ENCODE measurements at places on chromosomes 12 and 14.
A peak's percentile ranks its signal among the peaks of the same experiment; 100 is the strongest.

DNA sequence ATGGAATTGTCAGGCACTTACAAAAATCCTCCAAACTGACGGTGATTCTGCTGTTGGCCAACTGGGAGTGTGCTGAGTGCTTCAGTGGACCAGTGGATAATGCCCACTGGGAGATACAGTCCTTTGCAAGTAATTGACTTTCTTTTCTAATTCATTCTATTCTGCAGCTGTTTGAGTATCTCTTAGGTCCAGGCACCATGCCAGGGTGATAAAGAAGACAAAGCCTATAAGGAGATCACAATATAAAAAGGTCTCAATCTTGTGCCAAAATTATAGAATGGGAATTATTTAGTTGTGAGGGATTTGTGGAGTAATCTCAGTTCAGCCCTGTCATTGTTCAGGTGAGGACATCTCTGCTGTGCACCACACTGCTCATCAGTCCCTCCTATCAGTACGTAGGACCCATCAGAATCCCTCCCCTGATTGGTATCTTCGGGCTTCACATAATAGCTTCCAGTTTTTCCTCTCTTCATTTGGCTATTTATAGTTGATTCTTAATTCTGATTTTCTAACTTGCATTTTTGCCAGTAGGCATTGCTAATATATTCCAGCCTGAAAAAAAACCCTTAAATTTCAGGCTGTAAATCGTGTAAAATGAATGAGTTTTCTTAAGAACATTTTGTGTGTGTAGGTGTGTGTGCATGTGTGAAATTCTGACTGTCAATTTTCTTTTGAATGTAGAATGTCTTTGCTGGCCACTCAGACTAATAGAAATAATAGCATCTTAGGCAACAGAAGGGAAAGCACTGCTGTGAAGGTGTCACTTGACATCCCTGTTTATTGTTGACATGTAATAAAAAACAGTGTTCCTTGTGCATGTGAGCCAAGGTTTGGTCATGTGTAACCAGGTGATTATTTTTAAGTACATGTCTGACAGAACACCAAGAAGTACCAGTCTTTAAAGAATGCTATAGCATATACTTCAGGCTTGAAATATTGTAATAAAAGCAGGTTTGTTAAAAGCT is 457.6 kb upstream of the RGS6 start:
- no peak for DNase-seq

GRCh38 chr14:67559639-67560038 is 26.5 kb downstream of the PLEKHH1 start:
- DNase-seq: no peak

GRCh38 chr12:116415408-116416108 is 138.1 kb upstream of the MED13L start:
- no peak for DNase-seq

DNA sequence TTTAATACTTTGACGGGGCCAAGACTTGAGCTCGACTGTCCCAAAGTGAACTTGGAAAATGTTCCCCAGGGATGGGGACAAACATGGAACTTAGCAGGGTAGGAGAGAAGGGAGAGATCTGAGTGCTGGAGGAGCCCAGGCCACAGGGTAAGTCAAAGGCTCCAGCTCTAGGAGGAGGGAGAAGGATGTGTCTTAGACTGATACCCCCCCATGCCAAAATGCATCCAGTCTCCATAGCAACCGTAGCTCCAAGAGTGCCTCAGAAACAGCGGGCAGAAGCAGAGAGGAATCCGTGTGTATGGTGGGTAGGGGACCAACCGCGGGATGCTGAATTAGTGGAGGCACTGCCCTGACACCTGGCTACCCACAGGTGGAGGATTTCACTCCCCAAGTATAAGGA is 845 bp upstream of the AGAP2 start:
- DNase-seq: no peak

DNA sequence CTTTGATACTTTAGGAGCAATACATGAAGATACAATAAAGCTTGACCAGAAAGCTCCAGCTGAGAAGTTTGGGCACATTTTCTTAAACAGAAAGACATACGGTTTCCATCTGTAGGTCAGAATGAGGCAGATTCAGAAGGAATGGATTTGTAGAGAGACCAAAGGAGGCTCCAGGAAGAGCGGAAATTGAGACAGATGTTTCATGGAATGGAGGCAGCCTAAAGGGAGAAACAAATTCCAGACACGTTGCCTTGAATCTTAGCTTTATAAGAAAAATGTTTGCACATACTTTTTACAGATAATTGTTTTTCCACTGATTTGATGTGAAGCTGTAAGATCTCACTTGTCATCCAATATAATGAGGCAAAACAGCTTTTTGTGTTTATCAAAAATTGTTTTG is 24.8 kb downstream of the EPYC start:
- DNase-seq: peak; percentile 51

DNA sequence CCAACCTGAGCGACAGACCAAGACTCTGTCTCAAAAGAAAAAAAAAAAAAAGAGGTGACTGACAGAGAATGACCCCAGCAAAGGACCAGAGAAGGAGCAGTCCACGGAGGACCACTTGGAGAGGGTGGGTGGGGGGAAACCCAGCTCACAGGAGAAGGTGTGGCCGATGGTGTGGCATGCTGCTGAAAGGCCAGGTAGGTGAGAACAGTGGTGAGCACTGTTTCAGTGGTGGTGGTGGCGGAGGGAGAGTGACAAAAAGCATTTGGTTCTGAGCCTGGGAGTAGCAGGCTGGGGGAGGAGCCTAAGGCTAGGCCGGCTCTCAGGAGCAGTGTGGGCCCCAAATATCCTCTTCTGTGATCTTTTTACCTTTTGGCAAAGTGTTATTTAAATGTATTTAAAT is 63.8 kb downstream of the IRF2BPL start:
- DNase-seq: no peak

- no peak for DNase-seq
Measured at GRCh38 chr12:39365364-39366001, 77.4 kb downstream of the KIF21A start.

DNA sequence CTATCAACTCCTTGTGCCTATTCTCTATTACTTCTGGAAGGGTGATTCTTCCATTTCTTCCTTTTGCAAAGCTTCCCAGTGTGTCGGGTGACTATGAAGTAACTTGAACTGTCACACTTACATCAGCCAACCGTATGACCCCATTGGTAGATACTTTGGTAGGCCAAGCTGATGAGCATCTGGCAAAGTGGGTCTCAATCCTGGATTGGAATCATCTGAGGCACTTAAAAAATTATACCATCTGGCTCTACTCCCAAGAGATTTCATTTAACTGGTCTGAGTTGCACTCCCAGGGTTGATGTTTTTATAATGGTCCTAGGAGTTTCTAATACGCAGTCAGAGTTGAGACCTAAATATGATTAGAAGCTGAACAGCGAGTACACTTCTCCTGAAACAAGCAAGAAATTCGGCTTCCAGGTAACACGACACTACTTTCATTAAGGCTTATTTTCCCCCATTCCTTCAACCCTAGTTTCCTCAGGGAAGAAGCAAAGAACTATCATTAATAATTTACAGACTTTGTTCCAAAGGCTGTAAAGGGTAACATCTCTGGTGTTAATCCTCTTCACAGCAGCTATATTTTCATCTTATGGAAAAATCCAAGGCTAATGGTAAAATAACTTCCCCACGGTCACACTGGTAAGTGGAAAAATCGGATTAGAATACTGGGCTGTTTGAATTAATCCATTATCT is 76.8 kb downstream of the PDE6H start:
- DNase-seq: no peak

DNA sequence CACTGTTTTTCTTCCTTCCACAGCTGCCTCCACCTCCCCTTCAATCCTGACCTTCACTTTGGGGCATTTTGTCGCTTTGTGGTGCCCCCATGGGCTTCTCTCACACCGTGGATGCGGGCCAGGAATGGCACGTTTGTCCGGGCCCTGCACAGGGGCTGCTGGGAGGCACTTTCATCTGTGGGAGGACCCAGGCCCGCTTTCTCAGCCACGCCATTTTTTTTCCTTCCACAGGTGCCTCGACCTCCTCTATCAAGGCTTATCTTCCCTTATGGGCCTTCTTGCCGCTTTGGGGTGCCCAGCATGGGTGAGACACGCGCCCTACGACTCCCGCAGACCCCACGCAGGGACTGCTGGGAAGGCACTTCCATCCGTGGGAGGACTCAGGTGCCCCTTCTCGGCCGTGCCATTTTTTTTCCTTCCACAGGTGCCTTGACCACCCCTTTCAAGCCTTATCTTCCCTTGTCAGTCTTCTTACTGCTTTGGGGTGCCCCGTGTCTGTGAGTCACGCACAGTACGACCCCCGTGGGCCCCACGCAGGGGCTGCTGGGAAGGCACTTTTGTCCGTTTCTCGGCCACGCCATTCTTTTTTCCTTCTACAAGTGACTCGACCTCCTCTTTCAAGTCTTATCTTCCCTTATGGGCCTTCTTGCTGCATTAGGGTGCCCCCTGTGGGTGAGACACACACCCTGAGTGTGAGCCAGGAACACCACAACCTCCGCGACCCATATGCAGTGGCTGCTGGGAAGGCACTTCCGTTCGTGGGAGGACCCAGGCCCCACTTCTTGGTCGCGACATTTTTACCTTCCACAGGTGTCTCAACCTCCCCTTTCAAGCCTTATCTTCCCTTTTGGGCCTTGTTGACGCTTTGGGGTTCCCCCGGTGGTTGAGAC is 270.7 kb downstream of the ALG10 start:
- no peak for DNase-seq

DNA sequence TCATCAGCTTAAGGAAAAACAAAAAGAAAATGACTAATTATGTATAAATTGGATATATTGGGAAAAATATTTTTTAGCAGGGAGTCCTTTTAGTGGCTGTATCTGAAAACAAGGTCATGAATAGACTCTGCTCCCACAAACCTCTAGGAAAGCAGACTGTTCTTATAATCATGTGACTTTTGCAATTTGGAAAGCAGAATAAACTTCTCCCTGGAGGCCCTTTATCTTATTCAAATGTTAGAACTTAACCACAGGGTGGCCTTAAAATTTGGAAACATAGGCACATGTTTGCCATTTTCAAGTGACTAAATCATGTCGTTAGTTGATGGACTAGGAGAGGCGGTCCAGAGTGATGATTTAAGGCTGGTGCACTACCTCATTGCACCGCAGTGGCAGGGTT is 196.6 kb upstream of the KRR1 start:
- DNase-seq: no peak

- no peak for DNase-seq
Measured at GRCh38 chr12:64737539-64737938, 21.7 kb downstream of the GNS start.

Measured in femur (tissue), 1 donor.